Vagina (tissue), 2 donors: ENCODE measurements at places on chromosomes 4 and X.

- no peak for DNase-seq
Measured at GRCh38 chr4:38565271-38566199, 98.5 kb upstream of the KLF3 start.

- DNase-seq: no peak
Measured at GRCh38 chr4:86452924-86453531, 93.2 kb upstream of the MAPK10 start.

DNA sequence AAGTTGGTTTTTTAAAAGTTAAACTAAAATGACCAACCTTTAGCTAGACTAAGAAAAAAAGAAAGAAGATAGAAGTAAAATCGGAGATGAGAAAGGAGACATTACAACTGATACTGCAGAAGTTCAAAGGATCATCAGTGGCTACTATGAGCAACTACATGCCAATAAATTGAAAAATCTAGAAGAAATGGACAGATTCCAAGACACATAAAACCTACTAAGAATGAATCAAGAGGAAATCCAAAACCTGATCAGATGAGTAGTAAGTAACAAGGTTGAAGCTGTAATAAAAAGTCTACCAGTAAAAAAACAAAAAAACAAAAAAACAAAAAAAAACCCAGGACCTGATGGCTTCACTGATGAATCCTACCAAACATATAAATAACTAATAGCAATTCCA lies 16.1 kb downstream of the IQCM start:
- DNase-seq: no peak

DNA sequence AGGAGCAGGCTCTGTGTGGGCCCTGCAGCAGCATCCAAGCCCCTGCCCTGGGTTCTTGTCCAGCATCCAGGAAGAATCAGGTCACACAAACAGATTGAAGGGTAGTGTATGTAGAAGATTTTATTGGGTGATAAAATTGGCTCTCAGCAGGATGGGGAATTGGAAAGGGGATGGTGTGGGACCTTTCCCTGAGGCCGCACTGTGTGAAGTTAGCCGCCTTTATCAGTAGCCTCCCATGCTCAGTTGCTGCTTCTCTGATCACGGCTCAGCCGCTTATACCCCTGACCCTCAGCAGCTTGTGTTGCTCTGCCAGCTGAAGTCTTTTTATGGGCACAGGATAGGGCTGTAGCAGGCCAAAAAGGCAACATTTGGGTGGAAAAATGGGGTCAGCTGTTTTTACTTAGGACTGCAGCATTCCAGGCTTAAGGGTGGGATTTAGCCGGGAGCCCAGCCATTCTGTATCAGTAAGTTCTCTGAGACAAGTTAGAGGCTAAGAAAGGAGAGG lies 35.2 kb upstream of the CCNG2 start:
- DNase-seq: no peak

DNA sequence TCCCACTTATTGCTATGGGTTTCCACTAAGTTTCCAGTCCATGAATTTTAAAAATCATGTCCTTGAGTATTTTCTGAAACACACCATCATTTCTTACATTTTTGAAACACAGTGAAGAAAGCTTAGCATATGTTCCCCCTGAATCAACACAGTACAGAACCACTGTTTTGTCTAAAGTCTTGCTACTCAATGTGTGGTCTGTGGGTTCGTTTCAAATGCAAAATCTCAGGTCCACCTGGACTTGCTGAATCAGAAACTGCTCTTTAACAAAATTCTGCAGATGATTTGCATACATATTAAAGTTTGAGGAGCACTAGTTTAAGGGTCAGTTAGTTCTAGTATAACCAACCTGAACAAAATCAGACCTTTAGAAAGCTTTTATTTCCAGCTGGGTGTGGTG lies 60.4 kb downstream of the SUPT20HL2 start:
- DNase-seq: no peak

- no peak for DNase-seq
Measured at GRCh38 chrX:136933611-136934145, 53.2 kb upstream of the RBMX start.

DNA sequence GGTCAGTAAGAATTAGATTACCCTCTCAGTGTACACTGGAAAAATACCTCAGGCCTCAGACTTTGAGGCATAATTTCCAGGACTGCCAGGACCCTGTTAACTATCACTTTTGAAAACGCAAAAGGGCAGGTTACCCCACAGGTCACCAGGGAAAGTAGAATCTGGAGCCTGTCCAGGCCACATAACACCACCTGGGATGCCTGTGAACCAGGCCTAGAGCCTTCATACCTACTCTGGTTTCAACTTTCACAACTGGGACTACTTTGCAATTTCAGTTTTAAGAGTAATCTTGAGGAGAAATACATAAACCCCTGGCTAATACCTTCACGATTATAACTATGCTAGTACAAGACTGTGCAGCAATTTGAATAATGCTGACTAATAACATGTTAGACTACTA lies 132.4 kb downstream of the HHIP start:
- no peak for DNase-seq

DNA sequence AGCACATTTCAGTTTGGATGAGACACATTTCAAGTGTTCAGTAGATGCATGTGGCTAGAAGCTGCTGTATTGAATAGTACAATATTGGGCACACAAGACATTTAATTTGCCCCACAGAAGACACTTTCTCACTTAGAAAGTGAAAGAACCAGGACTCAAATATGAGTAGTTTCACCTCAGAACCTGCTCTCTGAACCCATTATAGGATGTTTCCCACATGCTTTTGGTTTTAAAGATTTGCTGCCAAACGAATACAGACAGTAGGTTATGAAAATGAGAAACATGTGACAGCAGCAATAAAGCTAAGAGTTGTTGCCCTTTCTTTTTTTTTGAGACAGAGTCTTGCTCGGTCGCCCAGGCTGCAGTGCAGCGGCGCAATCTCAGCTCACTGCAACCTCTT lies 32.3 kb downstream of the C4orf54 start:
- DNase-seq: no peak

GRCh38 chrX:87924619-87925018 lies 407.0 kb downstream of the KLHL4 start:
- DNase-seq: no peak

DNA sequence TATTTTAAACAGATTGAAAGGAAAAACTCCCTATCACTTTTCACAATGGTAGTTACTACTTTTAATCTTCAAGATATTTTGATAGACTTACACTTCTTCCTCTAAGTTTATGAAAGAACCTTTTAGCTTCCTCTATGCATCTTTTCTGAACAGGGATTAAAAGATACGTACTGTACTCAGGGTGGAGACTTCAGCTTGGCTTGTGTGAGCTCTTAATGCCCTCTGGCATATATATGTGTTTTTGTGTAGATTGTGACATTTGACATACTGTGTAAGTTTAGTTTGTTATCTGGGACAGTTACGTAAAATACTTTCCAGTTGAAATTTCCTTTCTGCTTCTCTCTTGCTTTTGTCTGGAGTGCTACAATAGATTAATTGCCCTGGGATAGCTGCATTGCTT lies 109.3 kb upstream of the NUDT6 start:
- no peak for DNase-seq

- no peak for DNase-seq
Measured at GRCh38 chrX:2967998-2968909, 38.1 kb upstream of the ARSH start.
